Vagina (tissue), 2 donors: ENCODE measurements at places on chromosomes 1 and 21.

GRCh38 chr1:61157468-61157987, 75.2 kb downstream of the NFIA start:
- DNase-seq: no peak

DNA sequence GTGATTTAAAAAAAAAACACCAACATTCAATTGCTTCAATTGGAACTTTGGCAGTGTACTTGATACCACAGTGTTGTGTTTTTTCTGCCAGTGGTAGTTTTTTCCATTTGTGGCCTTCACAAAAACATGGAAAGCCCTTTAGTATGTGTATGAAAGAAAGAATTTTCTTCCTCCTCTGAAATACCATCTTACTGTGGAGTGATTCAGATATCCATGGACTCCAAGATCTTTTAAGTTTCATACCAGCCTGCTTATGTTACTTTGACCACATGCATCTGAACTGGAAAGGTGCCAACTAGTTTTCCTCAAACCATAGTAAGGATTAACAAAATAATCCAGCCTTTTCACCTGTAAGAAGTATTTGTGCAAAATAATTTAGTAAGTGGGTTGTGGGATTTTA, 3.4 kb downstream of the PPP2R5A start:
- no peak for DNase-seq

DNA sequence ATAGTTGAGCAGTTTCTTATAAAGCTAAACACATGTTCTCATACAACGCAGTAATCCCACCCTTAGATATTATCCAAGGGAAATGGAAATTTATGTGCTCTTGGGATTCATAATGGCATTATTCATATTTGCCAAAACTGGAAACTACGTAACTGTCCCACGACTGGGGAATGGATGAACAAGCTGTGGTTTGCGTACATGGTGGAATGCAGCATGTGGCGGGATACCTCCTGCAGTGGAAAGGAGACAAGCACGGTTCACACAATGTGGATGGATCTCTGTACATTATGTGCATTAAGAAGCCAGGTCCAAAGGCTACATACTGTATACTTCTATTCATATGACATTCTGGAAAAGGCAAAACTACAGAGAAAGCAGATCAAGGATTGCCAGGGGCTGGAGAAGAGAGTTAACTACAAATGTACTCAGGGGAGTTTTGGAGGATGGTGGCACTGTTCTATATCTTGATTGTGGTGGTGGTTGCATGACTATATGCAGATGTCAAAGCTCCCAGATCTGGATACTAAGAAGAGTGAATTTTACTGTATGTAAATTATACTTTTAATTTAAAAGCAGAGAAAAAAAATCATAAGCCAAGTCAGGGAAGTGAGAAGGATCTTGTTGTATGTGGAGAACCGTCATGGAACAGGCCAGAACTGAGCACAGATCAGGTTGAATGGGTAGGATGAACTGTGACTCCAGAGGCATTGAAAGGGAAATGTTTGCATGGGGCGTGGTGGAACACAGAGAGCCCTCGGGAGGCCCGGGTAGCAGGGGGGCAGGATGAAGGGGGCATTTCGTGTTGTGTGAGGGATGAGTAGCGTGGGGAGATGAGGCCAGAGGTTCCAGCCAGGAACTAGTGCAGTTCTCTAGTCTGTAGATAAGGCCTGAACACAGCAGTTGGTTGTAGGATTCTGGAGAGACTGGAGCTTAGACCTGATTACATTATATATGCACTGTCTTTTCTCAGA, 90.7 kb downstream of the GALNT2 start:
- no peak for DNase-seq

GRCh38 chr1:197798492-197798891, 23.2 kb upstream of the DENND1B start:
- DNase-seq: no peak

DNA sequence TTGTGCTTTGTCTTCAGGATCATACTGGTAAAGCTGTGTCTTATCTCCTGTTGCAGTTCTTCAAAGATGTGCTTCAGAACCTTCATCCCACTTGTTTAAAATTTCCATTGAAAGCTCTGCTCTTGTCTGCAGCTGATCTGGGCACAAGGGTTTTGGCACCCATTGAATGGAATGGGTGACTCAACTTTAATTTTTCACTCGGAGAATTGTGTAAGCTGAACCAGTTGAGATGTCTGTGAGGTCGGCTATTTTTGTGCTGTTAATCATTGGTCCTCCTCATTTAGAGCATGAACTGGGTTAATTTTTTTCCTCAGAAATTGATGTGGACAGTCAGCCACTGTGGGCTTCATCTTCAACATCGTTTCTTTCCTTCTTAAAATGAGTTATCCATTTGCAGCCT, 252.1 kb downstream of the TM2D1 start:
- DNase-seq: no peak

GRCh38 chr1:43770111-43770510, 62.8 kb downstream of the ST3GAL3 start:
- no peak for DNase-seq

GRCh38 chr1:181369416-181369815, 113.9 kb upstream of the CACNA1E start:
- DNase-seq: no peak

DNA sequence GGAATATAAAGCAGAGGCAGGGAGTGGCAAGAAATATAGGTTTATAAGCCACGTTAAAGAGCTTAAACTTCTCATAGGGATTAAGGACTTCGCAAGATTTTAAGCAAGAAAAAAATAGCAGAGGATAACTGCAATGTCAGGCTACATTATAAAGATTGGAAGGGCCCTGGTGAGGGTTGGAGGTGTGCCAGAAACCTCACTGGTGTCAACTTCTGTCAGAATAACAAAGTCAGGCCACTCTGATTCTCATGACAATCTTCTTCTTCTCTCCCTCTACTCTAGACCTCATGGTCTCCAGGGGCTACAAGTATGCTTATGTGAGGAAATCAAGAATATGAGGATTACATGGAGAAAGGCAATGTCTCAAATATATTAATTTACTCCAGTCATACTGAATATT, 32.6 kb upstream of the FMO2 start:
- DNase-seq: no peak
